ENCODE measurements at places on chromosomes 12 and 14. TPM values are rescaled to one million over a fixed set of nuclear protein-coding genes. Genes with fewer than 3 reads are reported as not detected.

TMPRSS12 gene
- 0.25 TPM for polyA plus RNA-seq

CAPZA3 gene
- polyA plus RNA-seq = 0.55 TPM

BTBD6 gene
- 43.4 TPM for polyA plus RNA-seq

SERPINA10 gene
- 0.28 TPM for polyA plus RNA-seq

PPP4R3A gene
- polyA plus RNA-seq = 133 TPM

SLC39A5 gene
- polyA plus RNA-seq = 87.0 TPM

TMEM179 gene
- 1.1 TPM for polyA plus RNA-seq

LTBP2 gene
- polyA plus RNA-seq = 2.4 TPM

PPP4R4 gene
- polyA plus RNA-seq = 0.26 TPM

CARMIL3 gene
- 2.4 TPM for polyA plus RNA-seq

SLC5A8 gene
- polyA plus RNA-seq = 53.6 TPM

SDR9C7 gene
- 0.21 TPM for polyA plus RNA-seq

LRFN5 gene
- 11.8 TPM for polyA plus RNA-seq

SLC6A12 gene
- 15.3 TPM for polyA plus RNA-seq

C14orf132 gene
- polyA plus RNA-seq = 28.4 TPM

TSPAN11 gene
- polyA plus RNA-seq = 7.4 TPM

SCNN1A gene
- polyA plus RNA-seq = 64.4 TPM

MAP3K9 gene
- 5.2 TPM for polyA plus RNA-seq

INHBC gene
- polyA plus RNA-seq = 0.27 TPM

IL31 gene
- not detected for polyA plus RNA-seq

RPL36AL gene
- polyA plus RNA-seq = 251 TPM

OR4E2 gene
- not detected for polyA plus RNA-seq

PPFIA2 gene
- 5.0 TPM for polyA plus RNA-seq

DUSP16 gene
- 25.1 TPM for polyA plus RNA-seq

ZNF268 gene
- polyA plus RNA-seq = 30.8 TPM

ASIC1 gene
- polyA plus RNA-seq = 4.6 TPM

ARHGEF25 gene
- polyA plus RNA-seq = 33.4 TPM

KSR2 gene
- polyA plus RNA-seq = 1.3 TPM

SERPINA1 gene
- 105 TPM for polyA plus RNA-seq

SSPN gene
- 13.4 TPM for polyA plus RNA-seq

RTL1 gene
- 0.10 TPM for polyA plus RNA-seq

RASSF9 gene
- 11.6 TPM for polyA plus RNA-seq

TROAP gene
- polyA plus RNA-seq = 22.4 TPM

DCAF4 gene
- 20.8 TPM for polyA plus RNA-seq

CIROP gene
- polyA plus RNA-seq = 0.06 TPM

All from renal pelvis (tissue), 12 donors.